Neural progenitor cell (in vitro differentiated cells): ENCODE measurements at places on chromosomes 1 and 21.

GRCh38 chr1:212981025-212981495, 30.7 kb downstream of the VASH2 start:
- DNase-seq = no peak

- peak; percentile 84 for DNase-seq
Measured at GRCh38 chr1:206583707-206584648, 28.3 kb downstream of the EIF2D start.

GRCh38 chr1:223478606-223479005, 85.4 kb downstream of the CCDC185 start:
- no peak for DNase-seq

DNA sequence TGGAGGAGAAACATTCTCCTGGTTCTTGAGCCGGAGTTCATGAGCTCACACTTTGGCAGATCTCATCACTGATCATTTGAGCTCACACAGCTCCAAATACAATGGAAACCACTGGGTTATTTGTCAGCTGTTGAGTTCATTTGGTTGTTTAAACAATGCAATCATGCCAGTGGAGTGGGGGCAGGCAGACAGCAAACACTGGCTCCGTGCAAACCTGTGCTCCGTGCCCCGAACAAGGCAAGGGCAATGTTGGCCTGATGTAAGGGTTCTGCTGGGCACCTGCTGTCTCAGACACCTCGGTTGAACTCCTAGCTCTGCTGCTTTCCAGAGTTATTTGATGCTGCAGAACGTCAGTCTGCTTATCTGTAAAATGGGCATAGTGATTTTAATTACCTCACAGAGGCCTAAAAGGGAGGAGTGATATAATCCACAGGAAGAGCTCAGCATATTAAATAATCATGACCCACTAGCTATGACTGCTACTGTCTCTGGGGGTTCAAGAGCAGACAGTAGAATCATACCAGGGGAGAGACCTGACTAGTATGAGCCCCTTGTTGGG, 20.0 kb upstream of the CLIC6 start:
- DNase-seq = no peak

DNA sequence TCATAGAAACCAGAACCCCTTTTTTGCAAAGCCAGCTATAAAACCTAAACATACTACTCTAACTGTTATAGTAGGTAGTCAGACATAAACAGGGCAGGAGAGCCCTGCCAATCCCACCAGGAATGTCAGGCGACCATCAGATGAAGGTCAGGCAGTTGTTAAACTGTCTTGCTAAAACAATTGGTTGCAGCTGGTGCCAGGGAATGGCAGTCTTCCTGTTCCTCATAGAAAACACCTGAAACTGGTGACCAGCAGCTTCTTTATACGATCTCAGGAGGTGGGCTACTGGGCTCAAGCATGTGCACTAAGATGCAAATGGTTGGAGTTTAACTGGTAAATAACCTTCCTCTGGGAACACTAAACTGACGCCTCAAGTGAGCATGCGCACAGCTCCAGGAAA, 224.1 kb downstream of the COL11A1 start:
- no peak for DNase-seq

- DNase-seq = no peak
Measured at GRCh38 chr21:15139898-15140297, 75.1 kb upstream of the NRIP1 start.

GRCh38 chr1:230308039-230308438, 118.1 kb downstream of the PGBD5 start:
- no peak for DNase-seq

DNA sequence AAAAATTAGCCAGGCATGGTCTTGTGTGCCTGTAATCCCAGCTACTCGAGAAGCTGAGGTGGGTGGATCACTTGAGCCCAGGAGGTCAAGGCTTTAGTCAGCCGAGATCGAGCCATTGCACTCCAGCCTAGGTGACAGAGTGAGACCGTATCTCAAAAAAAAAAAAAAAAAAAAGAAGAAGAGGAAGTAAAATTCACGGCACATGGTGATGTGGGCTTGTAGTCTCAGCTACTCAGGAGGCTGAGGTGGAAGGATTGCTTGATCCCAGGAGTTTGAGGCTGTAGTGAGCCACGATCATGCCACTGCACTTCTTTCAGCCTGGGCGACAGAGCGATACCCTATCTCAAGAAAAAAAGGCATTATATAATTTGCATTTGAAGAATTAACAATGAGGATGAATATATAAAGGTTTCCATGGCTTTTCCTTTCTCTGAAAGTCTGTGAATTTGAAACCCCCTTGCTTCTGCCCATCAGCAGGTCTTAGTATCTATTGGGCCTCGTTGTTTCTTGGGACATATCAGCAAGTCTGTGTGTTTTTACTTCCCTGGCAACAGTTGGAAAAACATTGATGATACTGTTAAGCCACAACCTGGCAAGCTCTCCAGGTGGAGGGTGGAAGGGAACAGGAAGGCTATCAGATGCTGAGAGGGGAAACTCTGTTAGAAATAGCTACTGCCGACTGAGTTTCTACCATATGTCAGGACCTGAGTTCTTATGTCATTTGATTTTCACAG, 4.6 kb upstream of the PLA2G2D start:
- no peak for DNase-seq
